ENCODE measurements at places on chromosomes 16 and 17.
A peak's percentile ranks its signal among the peaks of the same experiment; 100 is the strongest.

DNA sequence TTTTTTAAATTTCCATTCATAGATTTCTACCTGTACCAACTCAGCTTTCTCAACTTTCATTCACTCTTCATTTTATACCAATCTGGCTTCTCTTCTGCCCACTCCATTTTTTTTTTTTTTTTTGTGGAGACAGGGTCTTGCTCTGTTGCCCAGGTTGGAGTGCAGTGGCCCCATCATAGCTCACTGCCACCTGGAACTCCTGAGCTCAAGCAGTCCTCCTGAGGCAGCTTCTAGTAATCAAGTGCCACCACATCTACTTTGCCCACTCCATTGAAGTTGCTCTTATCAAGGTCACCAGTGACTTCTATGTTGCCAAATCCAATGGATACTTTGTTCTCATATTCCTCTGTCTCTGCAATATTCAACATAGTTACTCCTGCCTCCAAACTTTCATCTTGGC lies 1.7 kb downstream of the SUPT6H start:
- no peak for DNase-seq

DNA sequence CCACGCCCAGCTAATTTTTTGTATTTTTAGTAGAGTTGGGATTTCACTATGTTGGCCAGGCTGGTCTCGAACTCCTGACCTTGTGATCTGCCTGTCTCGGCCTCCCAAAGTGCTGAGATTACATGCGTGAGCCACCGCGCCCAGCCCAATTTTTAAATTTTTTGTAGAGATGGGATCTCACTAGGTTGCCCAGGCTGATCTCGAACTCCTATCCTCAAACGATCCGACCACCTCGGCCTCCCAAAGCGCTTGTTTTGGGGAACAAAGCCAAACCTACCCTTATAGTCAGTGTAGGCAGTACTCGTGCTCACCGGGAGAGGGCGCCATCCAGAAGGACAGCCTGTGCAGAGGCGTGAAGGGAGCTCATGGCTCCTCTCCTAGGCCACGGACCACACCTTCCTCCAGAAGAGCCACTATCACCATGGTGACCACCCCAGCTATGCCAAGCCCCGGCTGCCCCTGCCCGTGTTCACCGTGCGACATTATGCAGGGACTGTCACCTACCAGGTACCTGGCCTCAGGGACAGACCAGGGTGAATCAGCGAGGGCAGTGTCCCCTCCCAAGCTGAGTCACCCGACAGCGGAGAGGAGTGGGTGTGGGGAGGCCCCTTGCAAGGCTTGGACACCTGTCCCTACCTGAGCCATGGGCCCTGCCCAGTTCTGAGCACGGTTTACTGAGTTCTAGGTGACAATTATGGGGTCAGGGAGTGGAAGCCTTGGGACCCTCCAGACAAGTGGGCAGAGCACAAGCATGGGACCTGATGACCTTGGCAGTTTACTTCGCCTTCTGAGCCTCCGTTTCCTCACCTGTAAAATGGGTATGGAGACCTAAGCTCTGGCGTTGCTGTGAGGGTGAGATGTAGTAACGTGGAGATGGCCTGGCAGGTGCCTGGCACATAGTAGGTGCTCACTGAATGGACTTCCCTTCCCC lies 13.7 kb downstream of the MYO15B start:
- no peak for DNase-seq

- no peak for DNase-seq
Measured at GRCh38 chr17:53516636-53517035, 306.1 kb upstream of the KIF2B start.

DNA sequence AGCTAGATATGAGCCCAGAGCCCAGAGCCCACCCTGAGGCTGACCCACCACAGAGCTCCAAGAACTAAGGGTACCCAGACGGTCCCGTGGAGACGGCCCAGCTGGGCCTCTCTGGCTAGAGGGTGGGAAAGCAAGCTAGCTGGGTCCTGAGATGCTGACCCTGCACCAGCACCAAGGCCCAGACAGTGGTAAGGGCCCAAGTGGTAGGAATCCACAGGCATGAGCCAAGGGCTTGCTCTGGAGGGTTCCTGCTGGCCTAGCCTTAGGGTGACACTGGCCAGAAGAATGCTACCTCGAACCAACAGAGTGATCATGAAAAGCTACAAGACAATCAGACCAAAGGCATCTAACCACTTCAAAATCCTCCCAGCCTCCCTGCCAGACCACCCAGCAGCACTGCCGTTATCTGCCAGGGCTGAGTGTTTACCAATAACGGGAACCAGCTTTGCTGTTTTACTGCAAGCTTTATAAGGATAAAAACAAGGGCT lies 13.2 kb downstream of the HIC1 start:
- no peak for DNase-seq

GRCh38 chr17:33002246-33002645 lies 10.6 kb downstream of the SPACA3 start:
- DNase-seq, result no peak

GRCh38 chr16:21166561-21166961 lies 8.1 kb downstream of the LDAF1 start:
- no peak for DNase-seq

- no peak for DNase-seq
Measured at GRCh38 chr17:75504347-75505151, 10.8 kb downstream of the CASKIN2 start.

- no peak for DNase-seq
Measured at GRCh38 chr17:6392609-6393350, 42.1 kb downstream of the AIPL1 start.

DNA sequence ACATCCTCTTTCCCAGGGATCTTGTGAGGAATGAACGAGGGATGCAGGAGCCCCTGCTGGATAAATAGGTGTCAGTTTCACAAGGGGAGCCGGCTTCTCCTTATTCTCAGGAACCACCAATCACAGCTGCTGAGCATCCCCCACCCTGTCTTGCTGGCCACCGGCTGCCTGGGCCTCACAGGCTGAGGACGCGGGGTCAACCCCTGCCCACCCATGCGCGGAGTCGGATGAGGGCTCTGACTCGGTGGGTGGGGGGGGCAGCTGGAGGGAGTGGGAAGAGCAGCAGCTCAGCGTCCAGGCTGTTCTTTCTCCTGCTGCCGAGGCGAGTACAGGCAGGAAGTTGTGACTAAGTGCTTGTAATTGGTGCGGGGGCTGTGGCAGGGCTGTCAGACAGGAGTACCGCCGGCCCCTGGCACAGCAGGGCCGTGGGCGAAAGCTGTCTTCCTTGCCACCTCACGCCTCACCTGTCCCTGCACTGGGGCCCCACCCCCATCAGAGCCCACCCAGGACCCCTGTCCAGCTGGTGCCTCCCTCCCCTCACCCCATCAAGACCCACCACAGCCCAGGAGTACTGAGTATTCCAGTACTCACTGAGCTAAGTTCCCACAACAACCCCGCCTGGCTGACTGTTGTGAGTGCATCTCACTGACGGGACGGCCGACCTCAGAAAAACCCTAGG lies 11.0 kb upstream of the DPEP1 start:
- DNase-seq, result no peak

DNA sequence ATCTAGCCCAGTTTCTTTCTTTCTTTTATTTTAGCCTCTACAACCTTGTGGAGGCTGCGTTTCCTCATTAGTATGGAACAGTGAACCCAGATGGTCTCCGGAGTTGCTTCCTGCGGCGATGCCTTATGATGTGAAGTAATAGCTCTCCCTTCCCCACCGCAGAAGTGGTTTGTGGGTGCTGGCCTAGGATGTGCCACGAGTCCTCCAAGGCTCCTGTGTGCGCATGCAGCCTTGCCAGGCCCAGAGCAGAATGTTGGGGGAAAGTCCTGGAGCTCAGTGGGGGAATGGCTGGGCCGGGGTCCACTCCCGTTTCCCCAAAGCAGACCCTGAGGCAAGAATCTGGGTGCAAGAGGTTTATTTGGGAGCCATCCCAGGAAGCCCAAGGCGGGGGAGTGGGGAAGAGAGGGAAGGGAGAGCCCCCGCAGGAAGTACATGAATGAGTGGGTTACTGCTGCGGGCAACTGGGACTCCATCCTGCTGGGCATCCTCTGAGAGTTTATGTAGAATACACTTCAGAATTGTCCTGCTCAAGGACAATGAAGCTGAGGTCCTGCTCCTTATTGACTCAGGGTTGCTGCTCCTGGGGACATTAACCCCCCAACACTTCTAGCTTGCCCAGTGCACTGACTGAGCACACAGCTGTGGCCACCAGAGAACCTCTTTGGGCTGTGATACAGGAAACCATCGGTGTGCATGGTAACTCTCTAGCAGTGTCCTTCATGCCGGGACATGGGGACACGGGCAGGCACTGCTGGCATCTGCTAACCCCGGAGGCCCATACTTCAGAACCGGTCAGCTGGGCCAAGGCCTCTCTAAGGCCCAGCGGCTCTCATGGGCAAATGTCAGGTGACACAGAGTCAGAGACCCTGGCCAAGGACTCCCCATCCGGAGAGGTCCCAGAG lies 3.7 kb upstream of the HCRT start:
- DNase-seq, result no peak

- DNase-seq, result no peak
Measured at GRCh38 chr16:79191933-79192332, 408.6 kb downstream of the MAF start.

GRCh38 chr16:28289048-28289447 lies 3.3 kb upstream of the SBK1 start:
- no peak for DNase-seq

DNA sequence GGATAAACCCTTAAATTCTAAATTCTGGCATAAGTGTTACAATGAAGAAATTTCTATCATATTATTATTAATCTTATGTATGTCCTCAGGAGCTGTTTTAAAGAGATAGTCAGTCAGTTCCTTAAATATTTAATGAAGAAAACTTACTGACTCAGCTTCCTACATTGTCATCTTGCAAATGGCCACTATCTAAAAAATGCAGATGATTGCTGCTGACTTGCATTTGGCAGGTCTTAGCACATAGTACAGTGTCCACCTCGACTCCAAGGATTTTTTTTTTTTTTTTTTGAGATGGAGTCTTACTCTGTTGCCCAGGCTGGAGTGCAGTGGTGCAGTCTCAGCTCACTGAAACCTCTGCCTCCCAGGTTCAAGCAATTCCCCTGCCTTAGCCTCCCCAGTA lies 55.1 kb upstream of the CORO6 start:
- no peak for DNase-seq

DNA sequence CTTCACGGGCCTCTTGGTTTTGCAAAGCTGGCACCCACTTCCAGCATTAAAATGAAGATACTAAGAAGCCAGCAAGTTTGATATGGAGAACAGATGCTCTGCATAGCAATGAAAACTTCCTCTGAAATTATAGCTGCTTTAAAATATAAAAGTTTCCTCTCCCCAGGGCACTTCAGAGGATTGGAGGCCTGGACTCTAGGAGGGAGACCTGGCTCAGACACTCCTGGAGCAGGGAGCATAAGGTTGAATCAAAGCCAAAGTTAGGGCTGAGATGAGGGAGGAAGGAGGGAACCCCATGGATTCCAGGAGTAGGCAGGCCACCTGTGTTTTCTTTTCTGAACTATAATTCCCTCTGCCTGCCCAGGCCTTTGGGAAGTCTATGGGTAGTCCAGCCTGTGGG lies 176.0 kb upstream of the RPL38 start:
- DNase-seq, result no peak

GRCh38 chr17:77688369-77688768 lies 270.1 kb upstream of the TNRC6C start:
- no peak for DNase-seq

- DNase-seq, result peak; percentile 19
Measured at GRCh38 chr17:73099511-73099910, 7.0 kb upstream of the SLC39A11 start.

GRCh38 chr17:76720941-76721340 lies 5.5 kb downstream of the JMJD6 start:
- no peak for DNase-seq

DNA sequence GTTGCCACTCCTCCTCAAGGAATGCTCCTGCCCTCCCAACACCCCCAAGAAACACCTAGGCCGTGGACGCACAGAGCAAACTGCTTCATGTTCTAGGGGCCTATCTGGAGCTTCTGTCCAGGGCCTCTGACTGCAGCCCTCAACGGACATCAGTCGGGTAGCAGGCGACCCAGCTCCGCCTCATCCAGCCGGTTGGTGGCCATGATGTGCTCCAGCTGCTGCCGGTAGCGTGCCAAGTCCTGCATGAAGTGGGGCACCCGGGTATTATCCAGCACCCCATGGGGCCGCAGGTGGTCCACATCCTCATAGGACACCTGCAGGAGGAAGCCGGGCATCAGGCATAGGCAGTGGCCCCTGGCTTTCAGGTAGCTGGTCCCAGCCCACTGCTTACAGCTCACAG lies 6.3 kb downstream of the NOL3 start:
- no peak for DNase-seq

GRCh38 chr16:3776316-3776715 lies 59.0 kb upstream of the TRAP1 start:
- DNase-seq, result no peak

- no peak for DNase-seq
Measured at GRCh38 chr17:50219939-50220465, 18.6 kb upstream of the COL1A1 start.

- DNase-seq, result no peak
Measured at GRCh38 chr17:34570506-34570905, 8.9 kb upstream of the TMEM132E start.

DNA sequence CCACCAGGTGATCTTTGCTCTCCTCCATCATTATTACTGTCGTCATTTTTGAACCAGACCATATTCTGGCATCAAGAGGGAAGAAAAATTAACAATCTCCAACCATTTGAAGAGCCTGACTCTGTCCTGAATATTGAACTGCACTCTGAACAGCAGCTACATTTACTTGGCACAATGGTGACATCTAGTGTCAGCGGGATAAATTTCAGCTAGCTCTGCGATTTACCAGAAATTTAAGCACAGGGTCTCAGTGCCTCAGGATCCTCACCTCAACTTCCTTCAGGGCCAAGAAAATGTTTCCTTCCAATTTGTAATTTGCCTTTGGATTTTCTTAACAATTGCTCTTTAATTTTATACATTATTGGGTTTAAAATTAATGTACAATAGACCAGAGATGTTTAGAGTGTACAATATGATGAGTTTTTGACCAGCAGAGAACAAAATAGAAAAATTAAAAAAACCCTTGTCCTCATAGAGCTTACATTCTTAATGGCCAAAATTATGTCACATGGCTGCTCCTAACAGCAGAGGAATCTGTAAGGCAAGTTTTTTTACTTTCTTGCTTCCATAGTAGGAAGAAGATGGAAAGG lies 10.7 kb upstream of the ZNF19 start:
- no peak for DNase-seq

DNA sequence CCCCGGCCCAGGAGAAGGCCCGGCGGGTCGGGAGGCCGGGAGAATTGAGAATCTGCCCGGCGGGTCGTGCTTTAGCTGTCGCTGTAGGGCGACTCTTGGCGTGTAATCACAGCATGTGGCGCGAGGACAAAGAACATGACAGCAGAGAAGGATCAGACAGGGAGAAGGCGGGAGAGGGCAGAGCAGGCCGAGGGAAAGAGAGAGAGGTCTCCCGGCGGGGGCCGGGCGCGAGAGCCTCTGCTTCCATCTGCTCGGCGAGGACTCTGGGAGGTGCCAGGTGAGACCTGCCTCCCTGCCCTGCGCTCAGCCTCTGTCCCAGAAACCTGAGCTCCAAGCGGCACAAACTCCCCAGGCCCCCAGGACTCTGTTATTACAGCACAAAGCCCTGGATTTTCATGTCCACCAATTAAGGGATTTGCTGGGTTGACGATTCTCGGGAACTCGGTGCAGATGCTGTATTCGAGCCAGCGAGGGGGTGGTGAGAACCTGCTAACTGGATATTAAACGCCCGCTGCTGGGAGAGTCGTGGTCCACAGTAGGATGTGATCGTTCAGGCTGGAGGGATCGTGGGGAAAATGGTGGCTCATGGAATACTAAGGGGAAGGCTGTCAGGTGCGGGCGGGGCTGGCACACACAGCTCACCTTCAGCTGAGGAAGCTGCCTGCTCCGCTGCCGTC lies 172.0 kb upstream of the CIBAR2 start:
- no peak for DNase-seq
